Stimulated activated CD8-positive, alpha-beta memory T cell treated with anti-CD3 and anti-CD28 coated beads, Interleukin-4, amount 100 ng/mL, for 1 hour (primary cell): ENCODE measurements at places on chromosomes 6 and 20.

GRCh38 chr20:49790077-49790798, 22.4 kb upstream of the SLC9A8 start:
- no peak for DNase-seq

- DNase-seq, result no peak
Measured at GRCh38 chr20:1934156-1934555, 38.9 kb downstream of the SIRPA start.

DNA sequence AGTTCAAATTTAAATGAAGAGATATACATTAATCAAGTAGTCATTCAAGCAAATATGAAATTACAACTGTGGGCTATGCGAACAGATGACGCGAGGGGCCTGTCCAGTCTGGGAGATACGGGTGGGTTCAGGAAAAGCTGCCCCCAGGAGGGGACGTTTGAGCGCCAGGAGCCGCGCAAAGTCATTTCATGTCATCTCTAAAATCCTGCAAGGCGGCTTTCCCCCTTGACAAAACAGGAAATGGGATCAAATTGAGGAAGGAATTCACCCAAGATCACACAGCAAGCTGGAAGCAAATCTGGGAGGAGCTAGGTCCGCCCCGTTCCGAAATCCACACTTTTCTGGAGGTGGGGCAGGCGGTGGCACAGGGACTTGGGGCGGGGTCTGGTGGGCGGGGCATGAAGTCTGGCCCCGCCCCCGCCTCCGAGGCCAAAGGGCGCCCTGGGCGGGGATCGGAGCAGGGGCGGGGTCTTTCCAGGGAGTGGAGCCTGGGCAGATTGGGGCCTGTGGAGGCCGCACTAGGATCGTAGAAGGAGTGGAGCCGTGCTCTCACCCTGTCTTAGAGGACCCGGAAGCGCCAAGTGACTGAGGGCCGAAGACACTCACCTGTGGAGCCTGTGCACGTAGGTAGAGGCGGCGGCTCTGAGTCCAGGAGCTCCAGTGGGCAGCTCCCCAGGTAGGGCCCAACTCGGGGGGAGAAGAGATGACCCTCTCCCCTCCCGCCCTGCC, at the start of gene LPIN3:
Gene LPIN3, plus strand, starts transcription at position 495 of the 729 bp plus-strand sequence. CDS start 4,983 bp downstream, outside the sequence.
- no peak for DNase-seq

DNA sequence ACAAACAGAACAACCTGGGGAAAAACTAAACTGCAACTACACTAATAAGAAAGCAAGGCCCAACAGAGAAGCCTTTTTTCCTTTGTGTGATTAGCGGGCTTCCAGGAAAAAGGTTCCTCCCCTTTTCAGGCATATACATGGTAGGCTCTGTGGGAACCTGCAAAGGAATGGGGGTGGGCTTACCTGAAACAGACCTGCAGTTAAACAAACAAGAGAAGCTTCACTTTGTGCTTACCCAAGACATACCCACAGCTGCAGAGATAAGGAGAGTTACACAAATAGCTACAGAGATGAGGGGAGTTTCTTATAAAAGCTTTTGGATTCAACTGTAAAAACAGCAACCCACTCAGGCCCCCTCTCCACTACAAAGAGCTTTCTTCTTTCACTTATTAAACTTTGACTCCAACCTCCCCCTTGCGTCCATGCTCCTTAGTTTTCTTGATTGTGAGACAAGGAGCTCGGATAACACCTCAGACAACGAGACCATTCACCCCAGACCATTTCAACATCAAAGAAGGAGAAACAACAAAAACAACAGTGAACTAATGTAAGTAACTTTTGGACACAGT, 30.9 kb downstream of the RNF146 start:
- DNase-seq, result no peak

GRCh38 chr20:6697228-6697972, 70.1 kb upstream of the BMP2 start:
- no peak for DNase-seq

DNA sequence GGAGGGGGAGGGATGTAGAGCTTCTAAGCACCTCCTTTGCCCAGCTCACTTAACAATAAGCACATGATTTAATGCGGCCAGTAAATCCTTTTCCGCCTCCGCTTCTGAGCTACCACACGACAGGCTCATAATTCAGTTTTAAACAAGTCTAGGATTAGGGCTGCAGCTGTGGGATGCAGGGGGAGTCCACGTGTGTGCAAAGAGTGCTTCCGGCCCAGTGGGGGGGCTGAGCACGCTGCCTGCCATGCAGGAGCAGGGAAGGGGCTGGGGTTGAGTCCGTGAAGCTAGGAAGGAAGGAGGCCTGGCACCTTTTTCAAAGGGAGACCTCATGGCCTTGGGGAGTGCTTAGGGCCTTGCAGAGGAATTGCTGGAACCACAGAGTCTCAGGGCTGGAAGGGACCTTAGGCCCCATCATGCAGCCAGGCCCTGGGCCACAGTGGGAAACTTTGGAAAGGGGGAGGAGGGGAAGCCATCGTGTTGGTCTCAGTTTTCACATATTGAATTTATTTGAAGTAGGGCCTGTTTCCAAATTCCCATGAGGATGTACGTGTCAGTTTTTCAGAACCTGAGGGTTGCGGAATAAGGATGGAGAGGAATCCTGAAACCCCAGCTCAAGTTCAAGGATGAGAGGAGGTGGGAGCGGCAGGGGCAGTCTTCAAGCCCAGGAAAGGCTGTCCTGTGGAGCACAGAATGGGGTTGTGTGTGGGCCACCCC, 96.1 kb downstream of the VEGFA start:
- no peak for DNase-seq

DNA sequence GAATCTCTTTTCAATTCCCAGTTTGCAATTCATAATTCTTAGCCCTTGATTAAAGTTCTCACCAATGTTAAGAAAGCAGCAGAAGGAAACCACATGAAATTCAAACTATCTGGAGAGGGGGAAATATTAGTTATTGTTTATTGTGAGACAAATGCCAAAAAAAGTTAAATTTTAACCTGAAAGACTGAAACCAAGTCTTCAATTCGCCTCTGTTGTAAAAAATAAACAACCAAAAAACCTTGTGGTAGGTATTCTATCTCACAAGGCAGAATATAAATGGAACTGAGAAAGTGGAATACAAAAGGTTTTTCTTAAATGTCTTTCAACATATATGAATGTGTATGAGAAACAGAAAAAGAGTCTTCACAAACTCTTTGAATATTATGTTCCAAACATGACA, 24.8 kb downstream of the TMX4 start:
- DNase-seq, result no peak

DNA sequence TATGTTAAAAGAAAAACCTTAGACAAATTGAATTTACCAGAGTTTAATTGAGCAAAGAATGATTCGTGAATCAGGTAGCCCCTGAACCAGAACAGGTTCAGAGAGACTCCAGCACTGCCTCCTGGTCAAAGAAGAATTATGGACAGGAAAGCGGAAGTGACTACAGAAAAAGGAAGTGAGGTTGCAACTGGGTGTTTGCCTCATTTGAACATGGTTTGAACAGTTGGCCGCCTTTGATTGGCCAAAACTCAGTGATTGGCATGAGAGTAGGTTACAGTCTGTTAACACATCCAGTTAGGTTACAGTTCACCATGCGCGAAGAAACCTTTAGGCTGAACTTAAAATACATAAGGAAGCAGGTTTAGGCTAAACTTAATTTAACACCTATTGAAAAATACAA, 248.8 kb downstream of the TFAP2A start:
- DNase-seq, result no peak

DNA sequence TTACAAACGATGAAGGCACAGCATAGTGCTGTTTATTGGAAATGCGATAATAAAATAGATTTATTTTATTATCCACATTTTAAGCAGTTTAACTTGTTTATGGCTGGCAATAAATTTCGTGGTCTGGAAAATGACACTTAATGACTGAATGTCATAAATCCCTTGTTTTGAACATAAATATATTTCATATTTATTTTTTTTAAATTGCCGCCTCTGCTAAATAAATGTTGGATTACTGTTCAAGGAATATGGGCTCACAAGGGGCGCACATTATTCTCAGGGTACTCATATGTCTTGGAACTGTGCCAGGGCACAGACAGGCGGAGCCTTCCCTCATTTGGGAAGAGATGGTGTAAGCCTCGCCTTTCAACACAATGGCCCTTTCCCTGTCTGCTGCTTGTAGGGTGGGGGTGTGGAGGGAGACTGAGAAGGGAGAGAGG, 134.3 kb downstream of the PXDC1 start:
- DNase-seq, result no peak

DNA sequence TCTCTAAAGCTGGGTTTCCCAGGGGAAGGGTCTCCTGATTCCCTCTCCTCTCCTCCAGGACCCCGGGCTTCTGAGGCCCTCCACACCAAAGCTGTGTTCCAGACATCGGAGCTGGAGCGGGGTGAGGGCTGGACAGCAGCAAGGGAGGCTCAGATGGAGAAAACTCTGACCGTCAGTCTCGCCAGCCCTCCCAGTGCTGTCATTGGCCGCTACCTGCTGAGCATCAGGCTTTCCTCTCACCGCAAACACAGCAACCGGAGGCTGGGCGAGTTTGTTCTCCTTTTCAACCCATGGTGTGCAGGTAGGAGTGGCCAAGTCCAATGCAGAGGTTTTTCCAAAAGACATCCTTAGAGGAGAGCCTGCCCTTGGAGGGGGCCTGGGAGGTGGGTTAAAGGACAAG, 14.4 kb downstream of the TGM6 start:
- DNase-seq, result no peak

DNA sequence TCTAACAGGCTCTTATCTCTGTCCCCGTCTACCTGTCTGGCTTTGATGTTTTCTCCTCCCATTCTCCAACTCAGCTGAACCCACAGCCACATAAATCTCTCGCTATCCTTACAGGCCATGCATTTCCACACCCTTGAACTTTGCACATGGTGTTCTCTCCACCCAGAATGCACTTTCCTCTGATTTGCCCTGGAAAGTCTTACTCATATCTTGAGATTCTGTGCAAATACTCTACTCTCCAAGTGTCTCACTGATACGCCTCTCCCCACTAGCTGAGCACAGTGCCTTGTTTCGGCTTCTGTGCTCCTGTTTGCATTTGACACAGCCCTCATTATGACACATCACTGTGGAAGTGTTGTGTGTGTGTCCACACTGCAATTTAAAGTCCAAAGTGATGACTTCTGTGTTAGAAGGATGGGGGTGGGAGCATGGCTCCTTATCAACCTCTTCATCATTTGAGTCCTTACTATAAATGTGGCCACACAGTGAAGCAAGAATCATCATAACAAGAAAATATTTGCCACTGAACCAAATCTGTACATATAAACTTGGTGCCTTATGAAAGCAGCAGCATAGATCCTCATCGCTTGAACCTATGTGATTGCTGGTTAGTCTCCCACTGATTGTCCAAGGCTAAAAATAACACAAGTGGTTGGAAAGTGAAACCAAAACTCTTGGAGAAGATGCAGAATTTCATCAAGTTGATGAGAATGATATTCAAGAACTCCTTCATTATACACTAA, 5.5 kb upstream of the PRELID3B start:
- no peak for DNase-seq

DNA sequence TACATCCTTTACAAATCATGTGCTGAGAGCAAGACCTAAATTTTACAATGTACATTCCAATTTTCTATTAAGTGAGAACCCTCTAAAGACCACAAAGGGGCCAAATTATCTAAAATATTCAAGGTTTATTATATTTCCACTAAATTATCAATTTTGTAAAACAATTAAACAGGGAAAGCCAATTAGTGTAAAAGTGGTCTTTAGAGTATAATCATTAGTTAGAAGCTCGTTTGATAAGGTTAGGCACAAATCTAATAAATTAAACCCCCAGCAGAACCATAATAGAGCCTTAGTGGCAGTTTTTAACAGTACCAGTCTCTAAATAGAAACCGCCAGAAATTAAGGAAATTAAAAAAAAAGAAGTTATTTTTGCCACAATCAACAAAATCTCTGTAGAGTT, 249.1 kb upstream of the MANEA start:
- DNase-seq, result no peak
